ENCODE measurements at places on chromosomes 11 and 22.
A peak's percentile ranks its signal among the peaks of the same experiment; 100 is the strongest.

- DNase-seq = peak; percentile 61
Observed at GRCh38 chr11:133821776-133822175, 23.5 kb downstream of the SPATA19 start.

GRCh38 chr11:46899501-46900025, 18.8 kb downstream of the LRP4 start:
- DNase-seq = no peak

DNA sequence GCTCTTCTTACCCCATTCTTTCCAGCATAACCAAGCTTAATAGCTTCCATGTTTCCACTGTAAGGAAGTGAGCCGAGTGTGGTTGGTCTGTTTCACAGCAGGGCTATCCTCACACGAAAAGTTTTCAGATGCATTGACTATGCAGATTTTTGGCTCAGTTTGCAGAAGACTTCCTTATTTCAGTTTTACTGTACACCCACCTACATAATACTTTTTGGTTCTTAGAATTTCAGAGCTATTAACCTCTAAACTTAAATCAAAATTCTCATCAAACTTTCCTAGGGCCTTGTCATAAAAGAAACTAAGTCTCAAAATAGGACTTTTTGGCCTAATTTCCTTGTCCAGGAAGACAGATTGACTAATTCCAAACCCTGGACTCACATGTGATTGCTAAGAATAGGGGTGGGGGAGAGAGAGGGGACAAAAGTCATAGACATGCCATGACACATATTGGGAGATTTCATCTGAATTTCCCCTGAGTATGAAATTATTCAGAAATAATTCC, 7.3 kb upstream of the EHF start:
- peak; percentile 90 for DNase-seq

DNA sequence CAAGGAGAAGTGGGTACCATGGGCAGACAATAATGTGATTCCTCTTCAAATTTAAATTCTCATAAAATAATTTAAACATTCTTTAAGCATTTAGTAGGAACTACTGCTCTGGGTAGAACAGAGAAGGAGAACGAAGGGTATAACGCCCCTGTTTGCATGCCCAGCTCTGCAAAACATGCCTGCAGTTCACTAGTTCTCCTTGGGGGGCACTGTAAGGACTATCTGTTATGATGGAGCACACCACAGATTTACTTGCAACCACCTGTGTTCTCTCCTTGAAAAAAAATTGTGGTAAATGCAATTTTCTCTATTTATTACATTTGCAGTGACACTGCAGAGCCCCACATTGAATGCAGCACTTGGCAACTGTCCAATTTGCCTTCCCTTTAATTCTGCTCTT, 100.3 kb downstream of the GUCY1A2 start:
- DNase-seq = no peak

GRCh38 chr11:8833568-8834315, 77.2 kb upstream of the AKIP1 start:
- DNase-seq = no peak

- DNase-seq = peak; percentile 64
Observed at GRCh38 chr22:40183029-40183581, 5.4 kb downstream of the TNRC6B start.

DNA sequence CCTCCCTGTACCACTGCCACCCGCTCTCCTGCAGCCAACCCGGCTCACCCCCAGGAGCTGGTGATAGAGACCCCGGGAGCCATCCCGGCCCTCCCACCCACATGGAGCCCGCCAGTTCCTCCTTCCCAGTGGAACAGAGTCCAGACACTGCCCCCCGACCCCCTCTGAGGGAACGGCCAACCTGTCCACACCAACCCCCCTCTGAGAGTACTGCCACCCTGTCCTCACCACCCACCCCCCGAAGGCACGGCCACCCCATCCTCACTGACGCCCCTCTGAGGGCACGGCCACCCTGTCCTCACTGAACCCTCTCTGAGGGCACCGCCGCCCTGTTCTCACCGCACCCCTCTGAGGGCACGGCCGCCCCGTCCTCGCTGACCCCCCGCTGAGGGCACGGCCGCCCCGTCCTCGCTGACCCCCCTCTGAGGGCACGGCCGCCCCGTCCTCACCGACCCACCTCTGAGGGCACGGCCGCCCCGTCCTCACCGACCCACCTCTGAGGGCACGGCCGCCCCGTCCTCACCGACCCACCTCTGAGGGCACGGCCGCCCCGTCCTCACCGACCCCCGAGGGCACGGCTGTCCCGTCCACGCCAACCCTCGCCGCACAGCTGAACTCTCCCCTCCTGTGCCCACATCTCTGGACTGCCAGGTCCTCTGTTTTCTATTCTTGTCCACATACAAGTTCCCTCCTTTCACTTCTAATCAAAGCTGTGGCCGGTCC, 18.0 kb downstream of the TOLLIP start:
- DNase-seq = no peak

DNA sequence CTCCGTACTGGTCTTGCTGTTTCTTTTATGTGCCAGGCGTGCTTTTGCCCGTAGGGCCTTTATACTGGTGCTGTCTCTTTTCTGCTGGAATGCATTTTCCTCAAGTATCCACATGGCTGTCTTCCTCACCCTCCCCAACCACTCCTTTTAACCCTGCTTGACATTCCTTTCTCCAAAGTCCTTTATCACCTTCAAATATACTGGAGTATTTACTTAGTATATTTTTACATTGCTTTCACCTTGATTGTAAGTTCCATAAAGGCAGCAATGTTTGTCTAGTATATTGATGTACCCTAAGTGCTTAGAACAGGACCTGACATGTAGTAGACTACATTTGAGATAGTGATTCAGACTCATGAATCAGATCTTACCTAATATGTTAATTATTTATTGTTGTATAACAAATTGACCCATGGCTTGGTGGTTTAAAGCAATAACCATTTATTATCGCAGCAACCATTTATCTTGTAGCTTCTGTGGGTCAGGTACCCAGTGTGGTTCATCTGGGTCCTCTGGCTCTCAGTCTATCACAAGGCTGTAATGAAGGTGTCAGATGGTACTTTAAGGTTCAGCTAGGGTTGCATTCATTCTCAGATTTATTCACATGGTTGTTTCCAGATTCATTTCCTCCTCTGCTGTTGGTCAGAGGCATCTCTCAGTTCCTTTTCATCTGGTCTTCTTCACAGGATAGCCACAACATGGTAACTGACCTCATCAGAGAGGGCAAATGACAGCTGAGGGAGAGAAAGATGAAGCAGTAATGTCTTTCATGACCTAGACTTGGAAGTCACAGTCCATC, 34.2 kb downstream of the DDX10 start:
- no peak for DNase-seq

DNA sequence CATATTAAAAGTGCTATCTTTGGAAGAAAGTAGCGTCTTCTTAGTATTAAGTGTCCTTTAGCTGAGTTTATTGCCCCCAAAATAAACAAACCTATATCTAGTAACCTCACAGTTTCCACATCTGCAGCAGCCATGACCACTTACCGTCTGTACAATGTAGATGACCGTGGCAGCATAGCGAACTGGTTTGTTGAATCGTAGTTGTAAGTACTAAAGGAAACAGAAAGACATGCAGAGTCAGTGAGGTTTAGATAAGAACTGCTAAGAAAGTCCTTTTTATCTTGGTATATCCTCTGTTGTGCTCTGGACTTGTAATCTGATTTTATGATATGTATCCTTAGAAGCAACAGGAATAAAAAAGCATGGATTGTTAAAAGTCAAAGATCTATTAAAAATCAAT, 9.4 kb downstream of the SLC5A12 start:
- no peak for DNase-seq

All from suppressor macrophage (primary cell).